ENCODE measurements at places on chromosomes 6 and 20.

GRCh38 chr6:25706314-25707014 lies 48.1 kb upstream of the SLC17A4 start:
- DNase-seq: no peak

DNA sequence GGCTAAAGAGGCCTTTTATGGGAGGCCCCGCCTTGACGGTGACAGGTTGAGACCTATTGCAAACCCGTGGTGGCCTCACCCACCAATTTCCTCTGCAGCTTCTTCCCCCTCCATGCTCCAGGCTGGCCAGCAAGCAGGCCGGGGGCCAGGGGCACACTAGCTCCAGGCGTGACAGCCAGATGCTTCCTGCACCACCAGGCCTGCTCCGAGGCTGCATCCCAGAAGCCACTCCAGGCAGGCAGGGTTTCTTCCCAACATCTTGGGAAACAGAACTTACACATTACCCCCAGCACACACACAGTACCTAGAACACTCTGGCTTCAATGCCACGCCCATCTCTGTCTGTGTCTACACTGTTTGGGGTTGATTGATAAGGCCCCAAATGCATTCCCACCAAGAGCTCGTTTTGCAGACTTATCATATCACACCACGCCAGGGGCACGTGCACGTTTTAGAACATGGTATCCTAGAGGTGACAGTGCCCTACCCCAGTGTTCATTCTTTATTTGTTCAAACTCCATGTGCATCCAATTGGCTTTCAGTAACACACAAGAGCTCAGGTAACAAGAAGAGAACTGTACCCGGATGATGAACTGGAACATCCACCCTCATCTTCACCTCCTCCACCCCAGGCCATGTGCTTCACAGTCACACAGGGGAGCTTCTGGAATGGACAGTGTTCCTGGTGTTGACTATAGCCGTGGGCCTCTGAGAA lies 221.4 kb upstream of the RREB1 start:
- DNase-seq: no peak

DNA sequence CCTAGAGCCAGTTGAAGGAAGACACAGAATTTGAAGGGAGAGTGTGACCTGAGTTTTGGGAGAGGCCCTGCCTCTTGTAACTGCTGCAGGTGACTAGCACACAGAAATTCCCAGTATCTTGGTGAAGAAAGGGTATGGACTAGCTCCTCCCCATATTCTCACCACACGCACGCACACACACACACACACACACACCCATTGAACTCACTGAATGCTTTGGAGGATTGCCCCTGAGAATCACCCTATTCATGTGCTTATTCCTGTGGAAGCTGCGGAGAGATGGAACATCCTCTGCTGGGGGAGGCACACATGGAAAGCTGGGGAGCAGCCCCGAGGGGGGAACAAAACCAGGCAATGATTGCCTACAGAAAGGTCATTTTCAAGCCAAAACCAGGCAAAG lies 6.2 kb upstream of the LMBRD1 start:
- DNase-seq: no peak

DNA sequence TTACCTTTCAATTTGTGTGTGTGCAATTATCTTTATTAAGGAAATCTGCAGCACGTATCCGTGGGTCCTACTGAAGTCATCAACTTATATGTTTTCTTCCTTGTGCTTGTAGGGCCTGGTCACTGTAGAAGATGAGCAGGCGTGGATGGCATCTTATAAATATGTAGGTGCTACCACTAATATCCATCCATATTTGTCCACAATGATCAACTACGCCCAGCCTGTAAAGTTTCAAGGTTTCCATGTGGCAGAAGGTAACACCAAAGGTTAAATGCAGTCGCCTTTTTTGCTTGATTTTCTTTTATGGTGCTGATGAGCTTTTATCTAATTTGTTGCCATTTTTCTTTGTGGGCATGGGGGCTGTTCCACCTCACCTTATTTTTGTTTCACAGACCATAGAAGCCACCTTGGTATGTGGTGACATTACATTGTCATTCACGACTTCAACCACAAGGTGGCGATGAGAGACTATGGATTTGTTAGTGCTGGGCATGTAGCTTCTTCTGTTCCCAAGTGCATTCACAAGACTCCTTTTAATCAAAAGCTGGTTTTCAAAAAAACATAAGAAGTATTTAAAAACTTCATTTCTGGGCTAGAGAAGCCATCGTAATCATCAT lies 106.5 kb upstream of the LAMP5 start:
- no peak for DNase-seq

DNA sequence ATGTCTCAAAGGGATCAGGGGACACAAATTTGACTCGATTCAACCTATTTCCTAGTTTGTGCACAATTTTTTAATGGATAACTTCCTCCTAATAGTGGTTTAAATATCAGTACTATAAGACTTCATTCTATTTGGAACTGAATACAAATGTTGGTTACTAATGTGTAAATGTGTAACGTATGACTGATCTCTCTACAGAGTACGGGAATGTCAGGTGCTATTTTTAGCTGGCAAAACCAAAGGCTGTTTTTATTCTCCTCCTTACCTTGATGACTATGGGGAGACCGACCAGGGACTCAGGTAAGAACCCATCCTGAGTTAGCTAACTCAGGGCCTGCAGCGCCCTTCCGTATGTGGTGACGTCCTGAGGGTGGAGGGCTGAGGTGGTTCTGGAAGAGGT lies 33.0 kb downstream of the PRPH2 start:
- no peak for DNase-seq
